Fibroblast of skin of scalp (primary cell): ENCODE measurements at places on chromosomes 16 and 17.

DNA sequence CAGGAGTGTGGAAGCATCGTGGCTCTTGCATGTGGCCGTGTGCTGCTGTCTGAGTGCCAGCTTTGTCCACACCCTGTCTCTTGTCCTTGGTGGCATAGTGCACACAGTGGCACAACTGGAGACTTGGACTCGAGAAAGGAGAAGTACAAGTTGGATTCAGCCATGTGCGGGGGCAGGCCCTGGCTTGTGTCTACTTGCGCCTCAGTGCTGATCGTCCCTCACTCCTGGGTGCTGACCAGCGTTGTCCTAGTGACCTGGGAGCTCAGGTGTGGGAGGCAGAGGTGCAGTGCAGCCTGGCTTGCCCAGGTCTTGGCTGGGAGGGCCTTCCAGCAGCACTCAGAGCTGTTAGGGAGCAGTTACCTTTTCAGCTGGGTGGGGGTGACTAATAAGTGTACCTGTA is 20.6 kb downstream of the MPRIP start:
- no peak for DNase-seq

DNA sequence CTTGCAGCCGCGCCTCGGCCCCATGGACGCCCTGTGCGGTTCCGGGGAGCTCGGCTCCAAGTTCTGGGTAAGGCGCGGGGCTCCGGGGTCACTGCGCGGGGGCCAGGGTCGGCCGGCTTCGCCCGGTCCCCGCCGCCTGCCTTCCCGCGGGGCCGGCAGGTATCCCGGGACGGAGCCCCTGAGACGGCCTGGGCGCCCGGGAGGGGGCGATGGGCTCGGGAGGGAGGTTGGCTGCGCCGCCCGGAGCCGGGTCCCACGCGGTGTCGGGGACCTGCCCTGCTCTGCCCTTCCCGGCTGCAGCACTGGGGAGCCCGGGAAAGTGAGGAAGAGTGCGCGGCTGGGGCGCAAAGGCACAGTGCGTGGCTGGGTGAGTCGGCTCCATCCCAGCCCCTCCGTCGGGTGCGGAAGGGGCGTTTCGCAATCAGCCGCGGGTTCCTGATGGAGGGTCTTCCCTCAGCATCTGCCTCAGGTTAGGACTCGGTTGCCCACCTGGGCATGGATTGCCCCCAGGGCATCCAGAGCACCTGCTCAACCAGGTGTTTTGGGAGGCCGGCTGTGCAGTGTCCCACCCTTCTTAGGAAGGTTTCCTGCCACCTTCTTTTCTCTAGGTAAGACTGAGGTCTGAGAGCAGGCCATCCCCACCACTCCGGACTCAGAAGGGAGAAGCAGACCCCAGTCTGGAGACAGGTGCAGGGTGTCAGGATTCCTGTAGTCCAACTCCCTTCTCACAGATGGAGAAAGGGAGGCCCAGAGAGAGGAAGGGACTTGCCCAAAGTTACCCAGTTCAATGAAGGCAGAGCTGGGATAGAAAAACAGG is 442 bp downstream of the ABCC3 start:
- no peak for DNase-seq

DNA sequence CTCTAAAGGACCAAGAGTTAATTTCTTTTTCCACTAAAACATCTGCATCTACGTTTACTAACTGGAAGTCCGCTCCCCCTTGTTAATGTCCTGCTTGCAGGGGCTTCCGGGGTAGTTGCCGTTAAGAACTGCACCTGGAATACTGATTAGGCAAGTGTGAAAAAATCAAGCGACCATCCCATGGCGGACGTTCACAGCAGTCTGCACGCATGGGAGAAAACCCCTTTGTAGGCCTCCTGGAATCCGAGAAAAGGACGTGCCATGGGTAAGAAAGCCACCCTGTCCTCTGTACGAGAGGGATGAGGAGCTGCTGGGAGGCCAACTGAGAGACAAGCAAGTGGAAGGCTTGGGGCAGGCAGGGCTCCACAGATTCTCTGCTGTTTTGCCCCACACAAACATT is 14.9 kb downstream of the SNN start:
- no peak for DNase-seq

- peak; percentile 30 for DNase-seq
These were observed 11.3 kb downstream of the ASGR1 start for GRCh38 chr17:7167832-7168231.

DNA sequence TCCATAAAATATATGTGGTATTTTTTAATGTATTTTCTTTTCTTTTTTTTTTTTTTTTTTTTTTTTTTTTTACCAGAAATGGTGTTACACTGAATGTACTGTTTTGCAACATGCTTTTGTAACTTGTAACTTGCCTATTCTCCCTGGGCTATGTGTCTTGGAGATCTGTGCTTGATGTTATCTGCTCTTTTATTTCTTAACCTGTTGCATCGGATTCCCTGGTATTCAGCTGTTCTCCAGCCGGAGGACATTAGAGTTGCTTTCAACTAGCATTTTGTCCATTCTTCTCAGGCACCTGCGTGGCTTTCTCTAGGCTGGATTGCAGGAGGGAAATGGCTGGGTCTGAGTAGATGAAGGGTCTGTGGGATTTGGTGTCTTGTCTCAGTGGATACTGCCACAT is 47.4 kb downstream of the KATNIP start:
- no peak for DNase-seq

- no peak for DNase-seq
These were observed 32.1 kb downstream of the NKD1 start for GRCh38 chr16:50580180-50580798.

GRCh38 chr16:52376676-52377280 is 170.2 kb downstream of the TOX3 start:
- DNase-seq: no peak

GRCh38 chr16:17130733-17131132 is 340.0 kb downstream of the XYLT1 start:
- no peak for DNase-seq

- DNase-seq: peak; percentile 68
These were observed 65.9 kb upstream of the IRX6 start for GRCh38 chr16:55257966-55258613.

DNA sequence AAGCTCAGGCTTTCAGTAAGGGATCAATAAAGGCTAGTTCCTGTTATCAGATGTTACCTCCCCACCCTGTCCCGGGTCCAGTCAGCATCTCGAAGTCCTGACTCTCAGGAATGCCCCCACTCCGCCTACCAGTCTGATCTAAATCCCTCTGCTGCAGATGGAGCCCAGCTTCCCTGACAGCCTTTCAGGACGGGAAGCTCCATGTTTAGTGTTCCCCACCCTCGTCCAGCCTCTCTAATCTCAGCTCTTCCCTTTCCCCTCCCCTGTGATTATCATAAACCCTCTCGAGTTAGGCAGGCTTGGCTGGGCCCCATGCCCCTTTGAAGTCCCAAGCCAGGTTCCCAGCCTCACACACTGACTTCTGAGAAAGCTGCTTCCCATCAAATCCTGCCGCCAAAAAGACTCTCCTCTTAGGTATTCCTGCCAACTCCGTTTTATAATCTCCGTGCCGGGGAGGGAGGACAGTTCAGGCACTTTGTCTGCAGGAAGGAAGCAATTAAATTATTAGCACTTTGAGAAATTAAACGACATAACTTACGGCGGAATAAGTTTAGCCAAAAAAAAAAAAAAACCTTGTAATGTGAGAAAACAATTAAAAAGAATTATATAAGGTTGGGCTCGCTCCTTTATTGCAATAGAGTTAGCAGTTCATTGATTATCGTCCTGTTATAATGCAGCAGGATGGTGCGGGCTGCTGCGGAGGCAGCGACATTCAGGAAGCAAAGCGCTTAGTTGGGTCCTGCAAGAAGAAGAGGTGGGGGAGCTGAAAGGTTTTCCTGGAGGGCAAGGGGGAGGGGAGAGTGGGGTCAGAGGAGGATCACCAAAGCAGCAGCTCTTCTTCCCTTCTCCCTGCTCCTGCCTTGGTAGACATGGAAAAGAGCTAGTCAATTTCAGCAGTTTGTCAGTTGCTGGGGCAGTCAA is 16.8 kb upstream of the ETV4 start:
- no peak for DNase-seq

DNA sequence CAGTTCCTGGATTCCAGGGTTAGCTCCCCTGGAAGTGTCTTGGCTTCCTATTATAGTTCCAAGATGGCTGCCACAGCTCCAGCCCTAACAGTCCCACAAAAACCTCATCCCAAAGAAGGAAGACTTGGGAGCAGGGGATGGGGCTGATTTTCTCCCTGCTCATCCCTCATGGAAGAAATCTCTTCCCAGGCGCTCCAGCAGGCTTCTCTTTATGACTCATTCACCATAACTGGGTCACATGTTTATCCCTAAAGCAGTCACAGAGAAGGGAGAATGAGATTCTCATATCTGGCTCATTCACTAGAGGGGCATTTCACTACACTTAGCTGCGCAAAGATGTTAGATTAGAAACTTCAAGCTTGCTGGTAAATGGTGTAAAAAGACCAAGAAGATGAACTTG is 206.5 kb upstream of the IRX3 start:
- peak; percentile 78 for DNase-seq

DNA sequence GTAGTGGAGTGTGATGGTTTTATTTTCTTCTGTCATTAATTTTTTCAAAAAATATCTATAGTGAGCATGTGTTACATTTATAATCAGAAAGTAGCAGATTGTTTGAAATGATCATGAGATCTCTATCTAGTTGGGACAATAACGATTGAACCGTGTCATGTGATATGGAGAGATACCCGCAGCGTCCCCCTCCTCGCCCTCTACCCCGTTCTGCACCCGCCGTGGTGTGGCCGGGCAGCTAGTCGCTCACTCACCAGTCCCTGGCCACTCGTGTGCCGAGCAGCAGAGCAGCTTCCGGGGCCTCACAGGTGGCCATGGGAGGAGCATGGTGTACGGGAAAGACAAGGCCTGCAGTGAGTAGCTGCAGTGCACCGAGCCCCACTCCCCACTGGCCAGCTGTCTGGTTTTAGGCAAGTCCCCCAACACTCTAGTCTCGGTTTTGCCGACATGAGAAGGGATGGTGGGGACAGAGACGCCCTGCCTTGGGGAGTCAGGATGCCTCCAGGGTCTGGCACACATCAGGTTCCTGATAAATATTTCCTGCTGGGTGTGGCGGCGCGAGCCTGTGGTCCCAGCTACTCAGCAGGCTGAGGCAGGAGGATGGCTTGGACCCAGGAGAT is 15.3 kb downstream of the MLYCD start:
- DNase-seq: no peak

DNA sequence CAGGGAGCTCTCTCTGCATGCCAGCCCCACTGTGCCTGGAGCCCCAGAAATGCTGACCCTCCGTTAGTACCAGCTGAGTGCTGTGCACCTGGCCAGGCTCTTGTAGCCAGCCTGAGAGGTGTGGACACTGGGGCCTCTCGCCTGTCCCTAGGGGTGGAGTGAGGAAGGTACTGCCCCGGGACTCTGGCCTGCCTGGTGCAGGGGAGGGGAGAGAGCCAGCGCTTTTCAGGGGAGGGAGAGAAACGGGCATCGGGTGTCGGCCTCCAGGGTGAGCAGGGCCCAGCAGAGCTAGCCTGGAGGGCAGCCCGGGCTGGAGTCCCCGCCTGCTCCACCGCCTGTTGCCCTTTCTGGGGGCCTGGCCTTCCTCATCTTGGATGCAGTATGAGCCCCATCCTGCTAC is 13.1 kb downstream of the MAP2K3 start:
- no peak for DNase-seq

DNA sequence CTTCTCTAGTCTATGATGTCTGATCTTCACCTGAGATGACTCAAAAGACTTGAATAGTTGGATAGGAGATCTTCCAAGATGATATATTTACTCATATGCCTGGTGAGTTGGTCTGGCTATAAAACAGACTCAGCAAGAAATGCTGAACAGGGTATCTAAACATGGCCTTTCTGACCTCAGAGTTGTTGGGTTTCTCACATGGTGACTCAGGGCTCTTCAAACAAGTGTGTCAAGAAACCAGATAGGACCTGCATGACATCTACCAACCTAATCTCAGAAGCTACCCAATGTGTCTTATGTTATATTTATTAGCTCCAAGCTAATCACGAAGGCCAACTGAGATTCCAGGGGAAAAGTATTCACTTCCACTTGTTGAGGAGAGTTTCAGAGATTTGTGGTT is 1477.3 kb downstream of the CDH8 start:
- DNase-seq: no peak

DNA sequence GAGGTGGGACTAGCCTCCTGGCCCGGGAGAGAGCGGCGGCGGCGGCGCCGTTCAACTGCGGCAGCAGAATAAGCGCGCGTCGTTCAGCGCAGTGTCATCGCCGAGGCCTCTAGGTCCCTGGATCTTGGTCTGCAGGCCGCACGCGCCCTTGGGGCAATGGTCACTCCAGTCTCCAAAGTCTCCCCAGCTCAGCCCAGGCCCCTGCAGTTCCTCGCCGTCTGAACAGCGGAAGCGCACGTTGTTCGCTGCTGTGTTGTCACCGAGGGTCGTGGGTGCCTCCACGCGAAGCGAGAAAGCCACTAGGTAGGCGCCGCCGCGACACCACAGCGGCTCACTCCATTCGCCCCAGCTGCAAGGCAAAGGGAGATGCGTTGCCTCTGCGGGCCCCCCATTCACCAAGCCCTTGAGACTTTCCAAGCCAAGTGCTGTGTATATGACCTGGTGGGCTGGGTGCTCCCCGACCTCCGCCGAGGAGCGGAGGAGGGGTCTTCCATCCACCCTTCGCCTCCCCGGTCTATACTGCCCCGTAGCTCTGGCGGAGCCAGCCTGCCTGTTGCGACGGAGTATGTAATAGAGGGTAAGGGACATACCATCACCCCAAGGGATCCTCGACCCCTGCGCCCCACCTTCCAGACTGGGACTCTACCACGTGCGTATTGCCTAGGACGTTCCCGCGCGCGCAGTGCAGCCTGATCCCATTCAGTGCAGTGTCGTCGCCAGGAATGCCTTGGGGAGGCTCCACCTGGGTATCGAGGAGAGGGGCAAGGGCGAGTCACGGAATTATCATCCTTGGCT is 656 bp downstream of the VMO1 start:
- no peak for DNase-seq

- no peak for DNase-seq
These were observed 33.4 kb upstream of the CBFA2T3 start for GRCh38 chr16:89010210-89010925.

DNA sequence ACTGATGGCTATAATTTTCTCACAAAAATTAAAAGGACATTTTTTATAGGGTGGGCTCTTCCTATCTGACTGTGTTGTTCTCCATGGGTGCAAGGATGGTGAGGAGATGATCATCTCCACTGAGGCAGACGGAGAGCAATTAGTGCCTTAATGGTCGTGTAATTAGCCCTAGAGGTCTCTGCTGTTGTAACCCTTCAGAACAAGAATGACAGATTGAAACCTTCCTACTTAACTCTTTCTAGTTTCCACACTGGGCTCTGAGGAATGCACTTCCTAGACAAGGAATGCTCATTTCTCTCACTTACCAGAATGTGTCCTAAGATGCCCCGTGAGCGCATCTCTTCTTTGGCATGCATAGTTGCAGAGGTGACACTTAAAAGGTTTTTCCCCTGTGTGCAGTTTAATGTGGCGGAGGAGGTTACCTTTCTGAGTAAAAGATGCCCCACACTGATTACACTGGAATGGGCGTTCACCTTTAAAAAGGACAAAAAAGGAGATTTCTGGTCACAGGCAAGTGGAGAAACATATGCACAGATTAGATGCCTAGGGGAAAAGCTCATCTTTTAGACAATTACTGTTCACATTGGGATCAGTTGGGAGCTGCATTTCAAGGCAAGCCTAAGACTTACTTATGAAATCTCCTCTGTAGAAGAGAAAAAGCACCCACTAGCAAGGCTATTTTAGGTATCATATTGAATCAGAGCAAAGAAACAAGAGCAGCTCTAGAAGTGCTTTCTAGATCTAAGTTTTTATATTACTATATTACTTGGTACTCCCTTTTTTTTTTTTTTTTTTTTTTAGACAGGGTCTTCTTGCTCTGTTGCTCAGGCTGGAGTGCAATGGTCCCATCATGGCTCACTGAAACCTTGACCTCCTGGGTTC is 53.6 kb downstream of the GRB7 start:
- DNase-seq: peak; percentile 2
